Lower lobe of right lung (tissue), 2 donors: ENCODE measurements at places on chromosomes 11 and 22. TPM values are rescaled to one million over a fixed set of nuclear protein-coding genes. Genes with fewer than 3 reads are reported as not detected.

GRCh38 chr11:45444796-45445195 lies 158.7 kb upstream of the SYT13 start:
- DNase-seq = no peak

DNA sequence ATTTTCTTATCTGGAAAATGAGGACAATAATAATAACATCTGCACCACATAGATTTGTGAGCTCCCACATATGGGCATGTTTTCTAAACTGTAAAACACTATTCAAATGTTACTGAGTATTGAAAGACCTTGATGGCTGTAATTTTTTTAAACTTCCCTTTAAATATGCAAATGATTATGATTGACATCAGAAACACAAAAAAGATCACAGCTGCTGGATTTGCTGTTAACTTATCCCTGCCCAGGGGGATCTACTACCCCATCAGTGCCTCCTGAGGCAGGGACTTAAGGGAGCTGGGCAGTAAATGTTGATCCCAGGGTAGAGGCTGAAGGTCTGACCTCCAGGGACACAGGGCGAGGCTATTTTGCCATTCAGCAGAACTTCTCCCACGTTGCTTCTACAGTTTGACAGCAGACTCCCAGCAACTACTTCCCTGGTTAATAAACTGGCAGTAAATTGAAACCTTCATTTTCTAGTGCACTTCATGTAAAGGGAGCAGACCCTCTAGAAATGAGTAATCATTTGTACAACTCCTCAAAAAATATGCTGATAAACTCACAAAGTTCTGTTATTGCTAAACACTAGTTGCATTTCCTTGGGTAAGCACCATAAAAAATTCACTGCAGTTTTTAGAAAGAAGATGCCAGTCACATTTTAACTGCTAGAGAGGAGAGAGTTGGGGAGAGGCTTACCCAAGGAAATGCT lies 20.3 kb downstream of the TMPRSS5 start:
- DNase-seq = no peak

GRCh38 chr11:62770778-62771143 lies 435 bp upstream of the TAF6L start:
- no peak for DNase-seq

DNA sequence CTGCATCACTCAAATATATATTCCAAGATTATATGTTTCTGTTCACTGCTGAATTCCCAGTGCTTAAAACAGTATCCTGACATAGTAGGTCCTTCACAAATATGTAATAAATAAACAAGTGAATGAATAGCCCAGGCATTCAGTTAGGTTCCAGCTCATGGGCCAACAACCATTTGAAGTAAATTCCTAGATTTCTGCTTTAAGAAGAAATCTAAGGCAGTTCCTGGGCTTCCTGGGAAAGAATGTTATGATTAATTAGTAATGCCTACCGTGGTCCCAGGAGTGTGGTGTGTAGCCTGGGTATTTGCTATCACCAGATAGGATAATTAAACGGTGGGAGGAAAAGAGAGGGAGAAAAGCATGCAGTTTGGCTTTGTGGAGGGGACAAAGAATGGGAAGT lies 576.8 kb downstream of the SOX6 start:
- DNase-seq = no peak

- no peak for DNase-seq
These were observed 11.6 kb upstream of the RIC3 start for GRCh38 chr11:8180469-8180868.

The VWA5A gene
- total RNA-seq = 37.9 TPM

The LIF gene
- total RNA-seq = 3.1 TPM

The OLFML1 gene
- total RNA-seq = 23.2 TPM

The ABCG4 gene
- 0.15 TPM for total RNA-seq
